ENCODE measurements at places on chromosomes 16 and 17.

DNA sequence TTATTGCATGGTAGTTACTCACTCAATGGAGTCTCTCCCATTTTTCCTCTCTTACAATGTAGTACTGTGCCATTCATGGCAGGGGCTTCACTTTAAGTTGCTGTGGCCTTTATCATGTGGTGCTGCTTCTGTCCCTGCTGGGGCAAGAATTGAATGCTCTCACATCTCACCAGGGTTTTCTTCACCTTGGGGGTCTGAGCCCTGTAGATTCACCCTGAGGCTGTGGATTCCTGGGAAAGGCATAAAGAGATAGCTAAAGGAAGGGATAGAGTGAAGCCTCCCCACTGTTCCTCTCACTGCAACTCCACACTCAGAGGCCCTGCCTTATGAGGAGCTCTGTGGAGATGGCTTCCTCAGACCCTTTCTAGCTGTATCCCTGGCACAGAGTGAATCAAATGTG is 178.5 kb upstream of the GOT2 start:
- no peak for DNase-seq

- no peak for DNase-seq
Observed at GRCh38 chr16:19708296-19709205, 9.5 kb downstream of the KNOP1 start.

DNA sequence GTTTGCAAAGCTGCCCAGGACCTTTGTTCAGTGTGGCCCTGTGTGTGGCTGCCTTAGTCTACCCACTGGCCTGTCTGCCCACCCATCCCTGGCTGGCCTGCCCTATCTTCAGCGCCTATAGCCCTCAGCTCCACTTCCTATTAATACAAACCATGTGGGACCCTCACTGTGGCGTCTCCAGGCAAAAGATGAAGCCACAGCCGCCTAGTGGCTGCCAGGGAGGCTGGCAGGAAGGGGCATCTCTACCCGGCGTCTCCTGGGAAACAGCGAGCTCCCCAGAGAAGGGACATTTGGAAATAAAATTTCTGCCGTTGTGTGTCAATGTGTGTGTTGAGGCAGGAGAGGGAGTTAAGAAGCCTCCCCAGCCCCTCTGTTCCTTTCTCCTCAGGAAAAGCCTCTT is 31.5 kb downstream of the NEUROD2 start:
- no peak for DNase-seq

DNA sequence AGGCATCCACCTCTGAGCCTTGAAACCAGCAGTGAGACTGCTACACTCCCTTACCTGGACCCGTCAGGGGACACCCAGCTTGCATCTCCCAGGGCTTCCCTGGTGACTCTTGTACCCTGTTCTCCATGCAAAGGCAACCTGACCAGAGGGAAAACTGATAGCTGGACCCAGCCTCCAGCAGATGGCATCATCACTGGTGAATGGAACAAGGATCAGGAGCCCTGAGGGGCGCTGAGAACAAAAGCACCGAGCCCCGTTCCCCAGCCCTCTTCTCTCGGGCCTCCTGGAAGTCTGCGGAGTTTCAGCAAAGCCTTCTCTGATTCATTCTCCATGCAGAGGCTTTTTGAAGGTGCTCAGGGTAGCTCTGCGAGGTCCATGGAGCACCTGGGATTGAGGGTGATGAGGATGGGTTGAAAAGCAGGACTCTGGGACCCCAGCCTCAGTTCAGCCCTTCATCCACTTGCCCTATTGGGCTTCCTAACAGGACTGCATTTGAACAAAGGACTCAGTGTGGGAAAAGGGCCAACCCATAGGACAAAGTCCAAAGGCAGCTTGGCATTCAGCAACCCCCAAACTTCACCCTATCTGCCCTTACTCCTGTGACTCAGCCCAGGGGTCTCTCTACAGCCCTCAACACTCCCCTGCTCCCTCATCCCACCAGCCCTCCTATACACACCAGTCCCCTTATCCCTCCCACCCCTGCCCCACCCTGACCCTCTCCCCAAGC is 45.0 kb upstream of the LHX1 start:
- DNase-seq, result no peak

GRCh38 chr16:1498899-1499676 is 5.9 kb downstream of the TELO2 start:
- no peak for DNase-seq

DNA sequence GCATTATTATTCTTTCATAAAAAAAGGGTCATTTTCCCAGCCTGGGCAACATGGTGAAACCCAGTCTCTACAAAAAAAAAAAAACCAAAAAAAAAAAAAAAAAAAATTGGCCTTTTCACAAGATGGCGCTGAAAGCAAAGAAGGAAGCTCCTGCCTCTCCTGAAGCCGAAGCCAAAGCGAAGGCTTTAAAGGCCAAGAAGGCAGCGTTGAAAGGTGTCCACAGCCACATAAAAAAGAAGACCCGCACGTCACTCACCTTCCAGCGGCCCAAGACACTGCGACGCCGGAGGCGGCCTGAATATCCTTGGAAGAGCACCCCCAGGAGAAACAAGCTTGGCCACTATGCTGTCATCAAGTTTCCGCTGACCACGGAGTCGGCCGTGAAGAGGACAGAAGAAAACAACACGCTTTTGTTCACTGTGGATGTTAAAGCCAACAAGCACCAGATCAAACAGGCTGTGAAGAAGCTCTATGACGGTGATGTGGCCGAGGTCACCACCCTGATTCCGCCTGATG is 4.9 kb upstream of the PGAP6 start:
- DNase-seq, result no peak

- no peak for DNase-seq
Observed at GRCh38 chr16:3187798-3188674, at the start of gene OR1F1. TSS of gene OR1F1 (plus strand) at chr16:3188204.

DNA sequence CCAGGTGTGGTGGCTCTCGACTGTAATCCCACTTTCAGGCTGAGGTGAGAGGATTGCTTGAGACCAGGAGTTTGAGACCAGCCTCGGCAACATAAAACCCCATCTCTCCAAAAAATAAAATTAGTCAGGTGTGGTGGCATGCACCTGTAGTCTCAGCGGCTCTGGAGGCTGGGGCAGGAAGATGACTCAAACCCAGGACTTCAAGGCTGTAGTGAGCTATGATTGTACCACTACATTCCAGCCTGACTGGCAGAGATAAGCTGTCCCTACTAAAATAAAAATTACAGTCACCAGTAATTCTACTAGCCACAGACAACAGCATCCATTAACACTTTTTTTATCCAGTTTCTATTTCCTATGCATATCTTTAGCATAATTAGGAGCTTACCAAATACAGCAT is 176.3 kb downstream of the CPPED1 start:
- DNase-seq, result no peak

GRCh38 chr17:44707755-44708400 is 587 bp upstream of the DBF4B start:
- peak; percentile 47 for DNase-seq

GRCh38 chr16:30069611-30070462 is 4.3 kb downstream of the ALDOA start:
- DNase-seq, result no peak

DNA sequence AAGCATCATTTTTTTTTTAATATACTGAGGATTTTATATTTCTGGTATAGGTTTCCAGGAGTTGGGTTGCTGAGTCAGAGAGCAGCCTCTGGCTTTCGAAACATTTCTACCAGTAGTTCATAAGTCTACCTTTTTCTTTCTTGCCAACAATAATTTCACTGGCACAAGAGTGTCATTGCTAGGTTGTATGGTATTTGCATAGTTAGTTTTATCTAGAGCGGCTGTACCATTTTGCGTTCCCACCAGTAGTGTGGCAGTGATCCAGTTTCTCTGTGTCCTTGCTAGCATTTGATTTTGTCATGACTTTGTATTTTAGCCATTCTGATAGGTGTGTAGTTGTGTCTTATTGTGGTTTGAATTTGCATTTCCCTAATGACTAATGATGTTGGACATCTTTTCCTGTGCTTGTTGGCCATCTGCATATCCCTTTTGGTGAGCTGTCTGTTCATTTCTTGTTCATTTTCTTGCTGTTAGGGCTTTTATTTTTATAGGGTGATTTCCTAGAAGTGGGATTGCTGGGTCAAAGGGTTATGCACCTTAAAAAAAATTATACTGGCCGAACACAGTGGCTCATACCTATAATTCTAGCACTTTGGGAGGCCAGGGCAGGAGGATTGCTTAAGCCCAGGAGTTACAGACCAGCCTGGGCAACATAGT is 39.9 kb downstream of the SNX29 start:
- no peak for DNase-seq

DNA sequence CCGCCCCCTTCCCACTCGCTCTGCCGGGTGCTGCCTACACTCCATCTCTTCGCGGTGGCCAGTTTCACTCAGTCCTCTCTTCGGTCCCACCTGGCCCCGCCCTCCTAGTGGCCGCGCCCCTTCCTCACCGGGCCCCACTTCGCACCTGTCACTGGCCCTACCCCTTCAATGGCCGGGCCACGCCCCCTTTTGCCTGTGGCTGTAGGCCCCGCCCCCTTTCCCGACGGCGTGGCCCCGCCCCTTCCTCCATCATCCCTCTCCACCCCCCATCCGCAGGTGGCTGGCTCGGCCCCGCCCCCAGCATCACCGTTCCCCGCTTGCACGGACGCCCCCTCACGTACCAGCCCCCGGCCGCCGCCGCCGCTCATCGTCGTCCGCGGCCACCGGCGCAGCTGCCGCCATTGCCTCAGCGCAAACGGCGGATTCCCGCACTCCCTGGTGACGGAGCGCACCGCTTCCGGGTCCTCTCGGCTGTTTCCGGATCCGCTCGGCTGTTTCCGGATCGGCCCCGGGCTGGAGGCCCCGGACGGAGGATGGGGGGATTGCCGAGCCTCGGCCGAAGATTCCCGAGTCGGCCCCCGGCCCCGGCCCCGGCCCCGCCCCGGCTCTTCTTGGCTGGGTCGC is at the start of gene RABEP2:
TSS of gene RABEP2 (minus strand) at position 477 of the 624 bp plus-strand sequence. CDS start at position 402, 75 bp downstream.
- DNase-seq, result peak; percentile 91

DNA sequence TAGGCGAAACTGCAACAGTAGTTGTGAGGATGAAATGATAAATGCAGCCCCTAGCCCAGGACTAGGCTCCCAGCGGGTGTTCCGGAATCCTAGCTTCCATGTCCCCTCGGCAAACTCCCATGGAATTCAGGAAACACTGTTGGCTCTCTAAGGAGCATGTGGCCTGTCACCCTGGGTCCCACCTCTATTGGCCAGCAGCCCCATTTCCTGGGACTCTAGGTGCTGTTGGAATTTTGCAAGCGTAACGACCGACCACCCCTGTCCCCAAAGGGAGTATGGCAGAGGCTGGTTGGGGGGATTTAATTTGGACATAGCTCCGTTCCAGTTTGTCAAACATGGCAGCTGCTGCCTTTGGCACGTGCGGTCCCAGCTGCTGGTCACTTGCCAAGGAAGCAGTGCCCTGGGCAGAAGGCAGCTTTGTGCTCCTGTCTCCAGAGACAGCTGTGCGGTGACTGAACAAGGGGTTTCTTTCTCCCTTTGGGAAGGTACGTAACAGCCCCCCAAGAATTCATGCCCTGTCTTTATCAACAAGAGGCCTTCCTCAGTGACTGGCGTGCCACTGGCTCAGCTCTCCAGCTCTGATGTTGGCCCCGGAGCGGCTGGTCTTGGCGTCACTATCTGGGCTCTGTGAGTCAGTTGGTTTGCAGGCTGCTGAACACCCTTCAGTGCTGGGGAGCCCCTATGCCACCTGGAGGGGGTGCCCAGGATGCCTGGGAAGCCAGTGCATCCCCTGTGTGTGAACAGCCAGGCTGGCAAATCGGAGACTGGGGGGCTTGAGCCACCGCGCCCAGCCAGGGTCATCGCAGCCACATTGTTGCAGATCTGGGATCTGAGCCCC is 235.2 kb upstream of the TNRC6C start:
- DNase-seq, result no peak

DNA sequence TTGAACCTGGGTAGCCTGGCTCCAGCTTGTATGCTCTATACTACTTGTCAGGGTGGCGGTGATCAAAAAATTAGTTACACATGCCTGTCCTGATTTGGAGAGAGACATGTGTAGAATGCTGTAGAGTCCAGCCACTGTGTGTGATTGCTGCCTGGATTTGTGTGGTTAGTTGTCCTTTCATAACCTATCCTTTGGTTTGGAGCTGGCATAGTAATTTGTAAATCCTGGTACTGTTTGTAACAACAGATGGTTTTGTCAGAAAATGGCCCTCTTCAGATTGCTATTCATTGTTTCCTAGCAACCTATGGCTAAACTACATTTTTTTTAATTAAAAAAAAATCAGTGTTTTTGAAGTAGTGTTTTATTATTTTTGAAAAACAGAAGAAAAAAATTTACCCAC is 30.5 kb downstream of the ETV4 start:
- no peak for DNase-seq

DNA sequence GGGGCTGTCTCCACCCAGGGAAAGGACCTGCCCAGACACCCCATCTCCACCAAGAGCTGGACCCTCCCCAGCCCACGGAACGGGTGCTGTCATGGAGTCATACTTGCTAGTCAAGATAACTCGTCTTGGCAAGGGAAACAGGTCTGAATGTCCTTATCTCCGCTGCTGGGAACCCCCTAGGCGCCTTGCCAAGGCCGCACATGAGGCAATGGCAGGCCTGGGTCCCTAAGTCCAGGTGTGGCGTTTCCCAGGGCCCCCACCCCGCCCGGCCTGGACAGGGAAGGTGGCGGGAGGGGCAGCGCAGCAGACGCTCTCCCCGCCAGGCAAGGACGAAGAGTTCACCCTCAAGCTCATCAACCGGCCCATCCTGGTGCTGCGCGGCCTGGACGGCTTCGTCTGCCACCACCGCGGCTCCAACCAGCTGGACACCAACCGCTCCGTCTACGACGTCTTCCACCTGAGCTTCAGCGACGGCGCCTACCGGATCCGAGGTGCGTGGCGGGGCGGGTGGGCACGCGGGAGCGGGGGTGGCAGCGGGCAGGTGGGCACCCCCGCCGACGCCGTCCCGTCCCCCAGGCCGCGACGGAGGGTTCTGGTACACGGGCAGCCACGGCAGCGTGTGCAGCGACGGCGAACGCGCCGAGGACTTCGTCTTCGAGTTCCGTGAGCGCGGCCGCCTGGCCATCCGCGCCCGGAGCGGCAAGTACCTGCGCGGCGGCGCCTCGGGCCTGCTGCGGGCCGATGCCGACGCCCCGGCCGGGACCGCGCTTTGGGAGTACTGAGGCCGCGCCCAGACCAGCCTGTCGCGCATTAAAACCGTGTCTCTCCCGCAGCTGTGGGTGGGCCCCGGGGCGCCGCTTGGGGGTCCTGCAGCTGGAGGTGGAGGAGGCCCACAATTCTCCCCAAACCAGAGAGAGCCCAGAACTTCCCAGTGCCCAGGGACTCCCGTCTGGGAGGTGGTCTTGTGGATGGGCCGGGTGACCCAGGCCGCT is 8.4 kb downstream of the FSCN2 start:
- DNase-seq, result no peak

GRCh38 chr16:72932050-72932449 is 115.9 kb downstream of the ZFHX3 start:
- DNase-seq, result no peak
